ENCODE measurements at places on chromosomes 3 and 15.

DNA sequence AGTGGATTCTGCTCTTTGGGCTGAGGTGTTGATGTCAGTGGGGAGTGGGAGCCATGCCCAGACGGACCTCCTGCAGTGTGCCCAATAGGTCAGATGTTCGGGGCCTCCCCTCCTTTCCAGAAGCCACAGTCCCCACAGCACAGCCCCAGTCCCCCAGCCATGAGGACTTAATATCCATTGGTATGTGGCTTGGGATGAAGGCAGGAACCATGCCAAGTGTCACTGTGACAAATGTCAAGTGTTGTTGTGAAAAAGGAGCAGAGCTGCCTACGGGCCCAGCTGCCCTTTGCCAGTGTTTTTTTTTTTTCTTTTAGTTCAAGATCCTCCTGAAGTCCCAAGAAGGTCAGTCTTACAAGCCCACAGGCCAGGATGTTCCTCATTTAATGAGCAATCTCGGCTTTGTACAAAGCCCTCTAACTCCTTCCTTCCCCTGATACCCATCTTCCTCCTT lies 12.2 kb downstream of the SEMA3G start:
- no peak for DNase-seq

- no peak for DNase-seq
Observed at GRCh38 chr3:65177960-65178376, 490.2 kb upstream of the ADAMTS9 start.

DNA sequence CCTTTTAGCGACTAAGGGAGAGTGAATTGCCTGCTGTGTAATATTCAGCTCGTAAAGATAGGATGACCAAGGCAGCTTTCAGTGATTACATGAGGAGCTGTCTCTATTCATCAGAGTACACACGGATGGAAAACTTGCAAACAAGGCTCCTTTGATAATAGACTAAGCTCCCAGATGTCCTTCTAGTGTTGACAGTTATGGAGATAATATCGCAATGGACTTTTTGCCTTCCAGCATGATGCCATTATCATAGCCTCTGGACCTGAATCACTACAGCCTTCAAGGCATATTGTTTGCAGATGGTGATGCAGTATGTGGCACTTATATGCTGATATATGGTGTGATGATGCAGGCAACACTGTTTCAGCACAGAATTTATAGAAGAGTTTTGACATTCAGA lies 93.9 kb downstream of the ECT2 start:
- no peak for DNase-seq

GRCh38 chr3:32076566-32076965 lies 29.9 kb upstream of the GPD1L start:
- DNase-seq = no peak

- no peak for DNase-seq
Observed at GRCh38 chr15:100763835-100764750, 115.5 kb upstream of the ALDH1A3 start.

DNA sequence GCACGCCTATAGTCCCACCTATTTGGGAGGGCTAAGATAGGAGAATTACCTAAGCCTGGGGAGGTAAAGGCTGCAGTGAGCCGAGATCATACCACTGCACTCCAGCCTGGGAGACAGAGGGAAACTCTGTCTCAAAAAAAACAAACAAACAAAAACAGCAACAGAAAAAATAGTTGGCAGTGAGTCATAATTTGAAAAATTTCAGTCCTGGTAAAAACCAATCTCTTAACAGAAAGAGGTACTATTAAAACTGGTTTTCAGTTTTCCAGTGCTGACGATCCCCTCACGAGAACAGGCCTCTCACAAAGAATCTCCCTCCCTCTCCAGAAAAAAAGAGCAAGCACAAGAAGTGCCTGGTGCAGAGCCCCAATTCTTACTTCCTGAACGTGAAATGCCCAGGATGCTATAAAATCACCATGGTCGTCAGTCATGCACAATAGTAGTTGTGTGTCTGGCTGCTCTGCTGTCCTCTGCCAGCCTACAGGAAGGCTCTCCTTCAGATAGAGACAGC lies 22.8 kb upstream of the MAP4 start:
- DNase-seq = no peak

DNA sequence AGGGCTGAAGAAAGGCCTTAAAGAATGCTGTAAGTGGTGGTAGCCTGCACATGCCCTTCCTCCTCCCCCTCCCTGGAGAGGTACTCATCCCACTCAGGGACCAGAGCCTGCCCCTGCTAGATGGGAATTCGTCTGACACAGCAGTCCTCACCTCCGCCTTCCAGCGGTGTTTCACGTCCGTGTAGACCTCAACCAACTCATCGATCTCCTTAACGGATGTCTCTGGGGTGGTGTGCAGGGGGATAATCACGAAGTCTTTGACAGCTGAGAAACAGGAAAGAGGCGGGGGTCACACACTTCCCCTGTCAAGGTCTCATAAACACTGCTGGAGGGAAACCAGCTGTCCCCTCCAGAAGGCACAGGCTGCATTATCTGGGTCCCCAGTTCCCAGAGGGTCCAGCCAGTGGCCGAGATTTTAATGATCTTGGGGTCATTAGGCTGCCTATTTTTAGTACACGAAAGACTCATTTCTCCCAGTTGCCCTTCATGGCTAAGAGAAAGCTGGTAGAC lies 9.9 kb downstream of the DNASE1L3 start:
- no peak for DNase-seq

GRCh38 chr3:127524296-127524896 lies 66.1 kb downstream of the TPRA1 start:
- DNase-seq = no peak

DNA sequence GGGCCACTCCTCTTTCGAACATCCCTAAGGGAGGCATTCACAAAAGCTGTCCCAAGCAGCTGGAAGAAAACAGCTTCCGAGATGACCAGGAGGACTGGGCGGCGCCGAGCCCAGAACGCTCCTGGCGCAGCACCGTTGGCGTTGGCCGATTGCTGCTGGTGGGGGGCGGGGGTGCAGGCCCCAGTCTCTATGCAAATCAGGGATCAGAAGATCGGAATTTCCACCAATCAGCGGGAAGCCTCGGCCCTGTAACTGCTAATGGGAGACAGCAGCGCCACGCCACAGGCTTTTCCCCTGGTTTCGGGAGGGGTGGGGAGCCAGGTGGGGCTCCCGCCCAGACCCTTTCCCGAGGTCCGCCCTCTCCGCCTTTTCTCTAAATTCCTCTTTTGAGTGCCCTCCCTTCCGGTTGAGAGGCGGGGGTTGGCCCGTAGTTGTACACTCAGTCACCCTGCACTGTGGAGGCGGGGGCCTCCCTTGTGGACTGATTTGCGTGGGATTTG lies 27.0 kb downstream of the HMCES start:
- no peak for DNase-seq

- no peak for DNase-seq
Observed at GRCh38 chr15:62904041-62904910, 138.3 kb upstream of the TPM1 start.

DNA sequence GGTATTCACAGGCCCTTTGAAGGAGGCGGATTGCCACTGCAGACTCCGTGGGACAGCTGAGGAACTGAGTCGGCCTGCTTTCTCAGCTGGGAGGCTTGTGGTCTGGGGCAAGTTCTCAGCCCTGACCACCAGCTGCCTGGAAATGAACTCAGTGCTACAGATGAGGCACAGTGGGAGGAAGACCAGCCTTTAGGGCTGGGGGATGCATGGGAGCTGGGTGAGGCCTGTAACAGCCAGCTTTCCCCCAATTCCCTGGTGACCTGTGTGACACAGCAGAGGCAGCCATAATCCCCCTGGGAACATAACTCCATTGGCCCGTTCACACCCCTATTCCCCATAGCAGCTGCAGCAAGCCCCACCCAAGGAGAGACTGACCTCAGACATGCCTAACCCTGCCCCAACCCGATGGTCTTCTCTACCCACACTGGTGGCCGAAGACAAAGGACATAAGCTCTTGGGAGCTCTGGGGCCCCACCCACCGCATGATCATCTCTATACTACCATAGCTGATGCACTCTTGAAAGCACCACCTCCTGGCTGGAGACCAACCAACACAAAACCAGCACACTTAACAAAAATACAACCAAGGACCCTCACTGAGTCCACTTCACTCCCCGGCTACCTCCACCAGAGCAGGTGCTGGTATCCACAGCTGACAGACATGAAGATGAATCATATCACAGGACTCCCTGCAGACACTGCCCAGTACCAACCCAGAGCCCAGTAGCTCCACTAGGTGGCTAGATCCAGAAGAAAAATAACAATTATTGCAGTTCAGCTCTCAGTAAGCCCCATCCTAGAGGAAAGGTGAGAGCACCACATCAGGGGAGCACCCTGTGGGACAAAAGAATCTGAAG lies 24.9 kb downstream of the ZMAT3 start:
- no peak for DNase-seq

DNA sequence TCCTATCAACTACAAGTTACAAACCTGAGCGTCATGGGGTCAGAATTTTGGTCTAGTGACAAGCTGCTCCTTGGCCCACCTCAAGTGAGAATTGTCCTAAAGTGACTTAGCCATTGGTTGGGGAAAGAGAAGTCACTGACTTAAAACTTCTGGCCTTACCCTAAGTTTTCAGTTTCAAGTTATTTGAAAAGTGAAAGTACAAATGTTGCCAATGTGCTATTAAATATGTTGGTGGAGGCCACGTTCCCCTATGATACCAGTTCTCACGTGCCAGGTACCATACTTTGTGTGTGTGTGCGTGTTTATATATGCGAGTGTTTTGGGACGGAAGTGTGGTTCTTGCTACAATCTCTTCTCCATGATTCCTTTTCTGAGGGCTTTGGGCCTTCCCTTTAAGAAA lies 22.6 kb upstream of the RASGRP1 start:
- no peak for DNase-seq

- DNase-seq = no peak
Observed at GRCh38 chr15:25346371-25346770, 92.5 kb downstream of the UBE3A start.

DNA sequence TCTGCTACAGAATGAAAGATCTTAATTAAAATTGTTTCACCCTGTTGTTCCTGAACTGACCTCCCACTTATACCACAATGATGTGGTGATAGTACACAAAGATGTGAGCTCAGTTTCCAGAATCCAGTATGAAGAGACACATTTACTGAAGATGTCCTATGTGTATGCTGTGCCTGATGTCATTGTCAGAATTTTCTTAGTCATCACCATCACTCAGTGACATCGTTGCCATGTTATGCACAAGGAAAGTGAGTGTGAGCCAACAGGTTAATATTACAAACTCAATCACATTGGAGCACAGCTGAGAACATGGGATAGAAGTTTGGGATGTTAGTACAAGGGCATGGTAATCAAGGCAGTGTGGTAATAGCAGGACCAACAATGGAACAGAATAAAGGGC lies 199.7 kb upstream of the CHRNA7 start:
- DNase-seq = no peak

GRCh38 chr3:148797795-148798194 lies 29.8 kb upstream of the CPB1 start:
- DNase-seq = no peak

DNA sequence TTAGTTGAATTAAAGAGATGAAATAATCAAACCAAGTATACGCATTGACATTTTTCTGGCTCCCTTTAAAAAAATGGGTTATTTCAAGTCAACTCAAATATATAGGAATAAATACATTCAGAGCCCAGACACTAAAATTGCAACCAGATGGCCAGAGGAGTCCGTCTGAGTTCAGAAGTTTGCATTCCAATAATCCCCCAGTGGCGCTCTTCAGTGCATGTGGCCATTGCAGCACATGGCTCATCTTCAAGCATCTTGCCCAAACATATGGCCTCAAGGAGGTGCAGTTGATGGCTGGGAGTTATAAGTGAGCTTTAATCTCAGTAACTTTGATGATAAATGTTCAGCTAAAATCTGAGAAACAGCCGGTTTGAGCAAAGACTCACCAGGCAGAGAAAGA lies 295.8 kb upstream of the LRRN1 start:
- DNase-seq = no peak

GRCh38 chr15:67760901-67761300 lies 64.4 kb upstream of the SKOR1 start:
- no peak for DNase-seq

DNA sequence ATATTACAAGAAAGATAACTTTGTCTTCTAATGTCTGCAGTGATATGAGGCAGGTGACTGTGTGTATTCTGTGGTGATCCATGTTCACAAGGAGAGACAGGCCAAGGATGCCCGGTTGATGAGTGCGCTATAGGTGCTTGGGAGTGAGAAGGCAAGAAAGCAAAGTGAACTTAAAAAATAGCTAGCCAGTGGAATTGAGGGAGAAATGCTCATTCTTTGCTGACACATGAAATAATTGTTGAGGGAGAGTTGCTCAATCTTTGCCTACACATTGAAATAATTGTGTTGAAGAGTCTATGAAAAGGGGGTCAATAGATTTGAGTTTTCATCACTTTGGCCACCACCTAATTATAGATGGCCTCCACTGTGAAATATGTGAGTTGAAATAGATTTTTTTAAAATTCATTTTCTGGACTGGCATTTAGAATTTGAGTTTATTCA lies 156.3 kb downstream of the LPP start:
- no peak for DNase-seq

GRCh38 chr3:151445273-151446001 lies 15.4 kb downstream of the IGSF10 start:
- no peak for DNase-seq

DNA sequence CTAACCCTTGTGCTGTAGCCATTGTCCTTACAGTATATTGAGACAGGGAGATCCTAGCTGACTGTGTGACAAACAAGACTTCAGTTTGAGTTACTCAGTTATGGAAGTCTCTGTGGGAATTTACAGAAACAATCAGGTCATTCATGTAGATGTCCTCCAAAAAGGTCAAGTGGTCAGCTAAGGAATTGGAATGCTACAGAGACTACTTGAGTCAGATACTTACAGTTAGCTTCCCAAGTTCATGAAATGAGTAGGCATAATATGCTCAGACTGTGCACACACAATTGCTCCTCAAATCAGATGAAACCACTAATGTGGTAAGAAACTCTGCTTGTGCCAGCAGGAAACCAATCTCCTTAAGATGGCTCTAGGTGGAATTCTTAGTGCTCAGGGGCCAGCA lies 985.7 kb downstream of the NSUN3 start:
- no peak for DNase-seq

DNA sequence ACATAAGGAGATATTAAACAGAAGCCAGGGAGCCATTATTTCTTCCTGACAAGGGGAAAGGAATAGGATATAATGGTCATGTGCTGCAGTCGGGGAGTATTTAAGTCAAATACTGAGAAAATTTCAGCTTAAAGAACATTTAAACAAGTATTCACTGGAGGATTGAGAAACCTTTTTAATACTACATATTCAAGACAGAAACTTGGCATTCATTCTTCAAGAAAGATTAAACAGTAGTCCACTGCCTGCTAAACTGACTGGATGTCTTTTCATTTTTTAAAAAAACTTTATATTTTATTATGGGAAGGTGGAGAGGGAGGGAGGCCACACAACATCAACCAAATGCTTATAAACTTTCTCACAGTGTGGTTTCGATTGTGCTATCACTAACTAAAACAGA lies 107.4 kb upstream of the CBLB start:
- DNase-seq = no peak
